ENCODE measurements at places on chromosomes 4 and X. TPM values are rescaled to one million over a fixed set of nuclear protein-coding genes. Genes with fewer than 3 reads are reported as not detected.

DNA sequence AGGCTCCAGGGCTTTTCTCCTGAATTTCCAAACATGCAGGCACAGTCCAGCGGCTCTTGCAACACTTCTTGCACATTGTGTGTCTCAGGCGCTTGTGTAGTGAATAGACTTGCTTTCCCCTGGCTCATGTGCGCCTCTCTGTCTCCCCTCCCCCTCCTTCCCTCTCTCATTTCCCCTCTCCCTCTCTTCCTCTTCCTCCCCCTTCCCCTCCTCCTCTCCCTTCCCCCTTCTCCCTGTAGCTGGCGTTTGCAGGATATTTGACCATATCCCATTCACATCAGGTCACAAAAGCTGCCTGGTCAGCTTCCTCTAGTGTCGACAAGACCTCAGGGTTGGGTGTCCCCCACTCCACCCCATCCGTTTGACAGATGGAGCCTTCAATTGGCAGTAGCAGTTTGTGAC, 2.4 kb downstream of the CHST7 start:
- DNase-seq, result peak; percentile 72

DNA sequence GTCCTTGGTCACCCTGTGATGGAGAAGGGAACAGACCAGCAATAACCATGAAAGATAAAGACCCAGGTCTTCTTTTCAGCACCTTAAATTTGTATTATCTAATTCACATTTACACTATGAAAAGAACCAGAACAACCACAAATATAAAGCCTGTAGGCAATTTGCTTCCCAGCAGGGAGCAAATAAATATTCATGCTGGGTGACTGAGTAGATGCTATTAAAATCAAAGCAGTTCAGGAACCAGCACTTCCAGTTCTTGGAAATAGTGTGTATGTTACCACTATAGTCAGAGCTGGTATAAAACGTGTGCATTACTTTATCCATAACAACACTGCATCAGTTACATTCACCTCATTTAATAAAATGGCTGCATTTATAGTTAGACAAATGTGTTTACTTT, 177.8 kb upstream of the ETNPPL start:
- no peak for DNase-seq

Gene ETDB
- total RNA-seq, result not detected

- no peak for DNase-seq
These were observed 42.9 kb downstream of the MOSPD2 start for GRCh38 chrX:14916017-14916674.

Gene GAGE1
- not detected for total RNA-seq

DNA sequence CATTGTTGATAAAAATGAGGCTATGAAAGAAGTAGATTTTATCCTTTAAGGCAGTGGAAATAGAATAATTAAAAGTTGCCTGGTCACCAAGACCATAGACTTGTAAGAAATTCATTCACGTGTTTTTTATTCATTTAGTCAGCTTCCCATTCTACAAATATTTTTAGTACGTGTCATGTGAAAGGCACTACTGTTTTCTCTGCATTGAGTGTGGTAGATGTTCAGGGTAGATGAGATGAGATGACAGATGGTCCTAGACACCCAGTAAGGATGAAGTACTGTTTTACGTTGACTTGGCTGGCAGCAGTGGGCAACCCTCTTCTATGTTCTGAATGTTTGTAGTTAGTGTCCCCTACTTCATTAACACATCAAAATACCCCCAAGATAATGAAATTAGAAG, 228.1 kb downstream of the ARHGAP24 start:
- no peak for DNase-seq

- no peak for DNase-seq
These were observed 112.8 kb upstream of the ATXN3L start for GRCh38 chrX:13432414-13433297.

Gene NUDT10
- 0.41 TPM for total RNA-seq

DNA sequence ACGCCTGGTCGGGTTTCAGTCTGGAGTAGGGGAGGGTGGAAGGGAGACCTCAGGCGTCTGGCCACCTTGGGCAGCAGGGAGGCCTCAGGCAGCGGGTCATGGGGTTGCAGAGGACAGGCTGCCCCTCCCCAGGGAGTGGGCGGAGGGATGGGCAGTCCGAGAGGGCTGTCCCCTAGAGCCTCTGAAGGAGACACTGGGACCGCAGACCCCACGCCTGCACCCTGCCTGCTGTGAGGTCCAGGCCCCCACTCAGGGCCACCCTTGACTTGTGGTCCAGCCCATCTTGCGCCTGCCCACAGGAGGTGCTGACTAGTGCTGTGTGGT, 16.5 kb downstream of the FGFRL1 start:
- no peak for DNase-seq

GRCh38 chr4:157072002-157072401, 3.9 kb upstream of the GLRB start:
- no peak for DNase-seq

DNA sequence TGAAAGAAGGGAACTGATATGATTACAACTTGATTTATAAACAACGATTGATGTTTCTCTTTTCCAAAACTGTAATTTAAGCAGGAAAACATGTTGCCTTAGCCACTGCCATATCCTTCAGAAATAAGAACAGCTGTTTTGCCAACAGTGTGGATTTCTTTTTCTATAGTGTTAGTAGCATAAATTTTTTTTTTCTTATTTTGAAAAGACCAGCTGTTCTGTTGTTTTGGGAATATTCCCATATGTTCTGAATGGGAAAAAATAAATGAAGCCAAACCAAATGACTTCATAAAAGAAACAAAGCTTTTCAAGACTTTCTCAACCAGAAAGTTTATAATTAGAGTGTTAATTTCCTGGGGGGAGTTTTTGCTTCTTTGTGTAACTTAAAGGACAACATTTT, 83.9 kb upstream of the ARHGAP24 start:
- DNase-seq, result no peak

- no peak for DNase-seq
These were observed 5.3 kb downstream of the SOWAHB start for GRCh38 chr4:76892601-76893000.

DNA sequence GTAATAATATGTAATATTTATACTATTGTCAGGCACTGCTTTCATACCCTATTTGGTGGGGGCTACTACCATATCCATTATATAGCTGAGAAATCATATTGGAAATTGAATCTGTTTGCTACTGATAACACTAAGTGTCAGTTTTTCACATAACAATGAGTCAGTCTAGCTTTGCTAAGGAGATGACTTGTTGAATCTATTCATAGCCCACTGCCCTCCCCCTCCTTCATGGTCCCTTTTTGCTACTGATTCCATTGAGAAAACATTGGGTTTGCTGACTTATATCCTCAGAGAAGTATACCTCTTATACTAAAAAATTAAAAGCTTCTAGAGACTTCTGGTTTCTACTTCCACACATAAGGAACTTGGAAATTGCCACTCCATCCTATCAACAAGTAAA, 1898.4 kb downstream of the STIM2 start:
- DNase-seq, result no peak
